ENCODE measurements at places on chromosomes 7 and 10. TPM values are rescaled to one million over a fixed set of nuclear protein-coding genes. Genes with fewer than 3 reads are reported as not detected.
A peak's percentile ranks its signal among the peaks of the same experiment; 100 is the strongest.

Gene ZNF394
- 86.2 TPM for total RNA-seq

DNA sequence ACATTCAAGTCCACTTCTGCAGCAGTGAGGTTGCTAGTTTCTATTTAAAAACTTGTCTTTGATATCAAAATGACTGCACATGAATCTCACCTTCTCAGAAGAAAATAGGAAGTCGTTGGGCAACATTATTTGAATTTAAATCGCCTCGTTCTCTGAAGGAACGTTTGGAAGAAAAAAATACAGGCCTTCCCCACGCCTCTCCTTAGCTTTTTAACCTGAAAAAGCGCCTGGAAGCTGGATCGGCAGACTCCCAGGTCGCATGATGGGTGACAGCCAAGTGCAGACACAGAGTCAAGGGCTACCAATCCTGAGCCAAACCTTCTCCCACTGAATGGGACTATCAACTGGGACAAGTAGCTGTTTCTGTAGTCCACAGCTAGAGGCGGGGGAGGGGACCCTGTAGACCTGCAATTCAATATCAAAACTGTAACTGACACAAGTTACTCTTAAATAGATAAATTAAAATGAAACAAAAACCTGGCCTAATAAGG is 2.2 kb downstream of the FAM53B start:
- DNase-seq: peak; percentile 63

Gene TDRD1
- 0.22 TPM for total RNA-seq

Gene DMBT1
- not detected for total RNA-seq

DNA sequence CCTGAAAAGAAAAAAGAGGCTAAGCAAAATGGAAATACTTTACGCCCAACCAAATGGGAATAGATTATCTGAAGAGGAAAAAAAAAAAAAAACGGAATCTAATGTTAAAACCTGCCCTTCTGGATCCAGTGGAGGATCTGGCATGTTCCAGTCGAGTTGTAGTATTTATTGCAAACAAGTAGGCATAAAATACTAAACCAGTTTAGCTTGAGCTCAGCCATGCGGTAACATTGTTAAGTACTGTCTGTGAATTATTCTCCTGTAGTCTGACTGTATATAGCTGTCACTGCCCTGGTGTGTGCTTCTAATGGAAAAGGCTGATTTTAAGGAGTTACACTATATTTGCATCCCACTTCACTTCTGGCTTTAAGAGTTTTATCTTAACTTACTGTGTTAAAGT is 40.3 kb downstream of the CELF2 start:
- DNase-seq: no peak

DNA sequence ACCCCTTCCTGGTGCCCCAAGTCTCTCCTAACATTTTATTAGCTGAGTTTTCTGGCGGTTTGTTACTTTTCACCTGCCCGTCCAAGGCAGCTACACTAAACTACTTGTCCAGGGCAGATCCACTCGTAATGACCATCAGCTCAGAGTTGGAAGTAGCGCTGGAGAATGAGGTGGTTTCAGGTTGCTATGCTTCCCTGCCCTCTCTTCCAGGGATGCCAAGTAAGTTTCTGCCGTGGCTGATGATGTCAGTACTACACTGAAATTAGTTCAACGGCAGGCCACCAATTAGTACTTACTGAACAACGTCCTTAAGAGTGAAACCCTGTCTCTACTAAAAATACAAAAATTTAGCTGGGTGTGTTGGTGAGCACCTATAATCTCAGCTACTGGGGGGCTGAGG is 55.2 kb downstream of the DIP2C start:
- DNase-seq: no peak

GRCh38 chr10:103197174-103197573 is 4.1 kb upstream of the NT5C2 start:
- DNase-seq: no peak

Gene CELF2
- 112 TPM for total RNA-seq

- DNase-seq: no peak
Measured at GRCh38 chr7:105298439-105298894, 90.3 kb downstream of the SRPK2 start.

DNA sequence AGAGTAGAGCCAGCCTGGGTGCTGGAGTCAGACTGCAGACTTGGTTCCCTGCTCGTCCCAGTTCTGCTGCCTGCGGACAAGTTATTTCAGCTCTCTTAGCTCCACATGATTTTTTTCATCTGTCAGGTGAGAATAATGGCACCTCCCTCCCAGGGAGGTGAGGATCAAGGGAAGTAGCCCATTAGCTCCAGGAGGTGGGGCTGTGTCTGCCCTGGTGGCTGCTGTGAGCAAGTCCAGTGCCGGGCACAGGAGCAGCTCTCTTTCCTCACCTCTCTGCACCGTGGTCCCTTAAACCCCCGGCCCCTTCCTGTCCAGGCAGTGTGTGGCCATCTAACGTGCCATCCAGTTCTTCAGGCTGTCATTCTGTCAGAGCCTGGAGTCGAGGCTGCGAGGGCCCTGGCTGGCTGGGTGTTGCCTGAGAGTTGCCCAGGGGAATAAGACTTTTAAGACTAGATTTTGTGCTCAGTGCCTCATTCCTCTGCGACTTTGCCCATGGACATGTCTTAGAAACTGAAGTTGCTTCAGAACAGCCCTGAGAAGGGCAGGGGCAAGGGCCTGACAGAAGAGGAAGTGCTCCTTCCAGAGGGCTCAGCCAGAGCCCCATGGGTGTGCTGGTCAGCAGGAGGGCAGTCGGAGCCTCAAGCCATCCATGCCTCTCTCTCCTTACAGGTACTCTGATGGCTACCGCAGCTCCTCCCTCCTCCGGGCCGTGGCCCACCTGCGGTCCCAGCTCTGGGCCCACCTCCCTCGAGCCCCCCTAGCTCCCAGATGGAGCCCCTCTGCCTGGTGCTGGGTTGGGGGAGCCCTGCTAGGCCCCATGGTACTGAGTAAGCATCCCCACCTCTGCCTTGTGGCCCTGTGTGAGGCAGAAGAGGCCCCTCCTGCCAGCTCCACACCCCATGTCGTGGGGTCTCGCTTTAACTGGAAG is 5.0 kb downstream of the ABCB8 start:
- DNase-seq: no peak

Gene TUBB8
- 0.84 TPM for total RNA-seq

Gene SPDYE5
- total RNA-seq: not detected

Gene GHRHR
- not detected for total RNA-seq

DNA sequence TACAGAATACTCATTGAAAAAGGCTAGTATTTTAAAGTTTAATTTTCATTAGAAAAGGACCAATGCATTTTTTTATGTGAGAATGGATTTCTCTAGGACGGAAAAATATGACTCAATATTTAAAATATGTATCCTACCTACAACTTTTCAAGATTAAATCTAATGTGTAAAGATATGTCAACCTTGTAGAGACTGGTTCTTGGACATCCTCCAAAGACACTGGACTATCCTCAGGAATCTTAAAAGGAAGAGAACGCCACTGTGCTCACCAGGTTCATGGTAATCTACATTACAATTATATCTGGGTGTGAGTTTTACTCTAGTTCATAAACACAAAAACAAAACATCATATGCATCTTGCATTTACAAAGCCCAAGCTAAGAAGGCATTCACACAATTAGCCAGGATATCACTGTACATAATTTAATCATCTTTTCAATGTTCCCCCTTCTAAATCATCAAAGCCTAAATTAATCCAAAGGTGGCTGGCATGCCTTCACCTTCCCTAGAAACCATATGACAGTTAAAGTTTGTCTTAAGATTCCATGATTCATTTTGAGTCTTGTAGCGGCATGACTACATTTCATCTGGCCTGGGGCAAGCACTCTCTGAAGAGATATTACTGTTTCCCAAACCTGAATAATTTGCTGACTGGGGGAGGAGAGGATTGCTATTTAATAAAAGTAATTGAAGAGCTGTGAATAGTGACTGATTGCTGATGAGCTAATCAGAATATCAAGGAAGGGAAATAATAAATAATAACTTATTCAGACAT is 12.0 kb downstream of the SGCE start:
- DNase-seq: no peak

All from B cell (primary cell).